ENCODE measurements at places on chromosomes 2 and 18.
A peak's percentile ranks its signal among the peaks of the same experiment; 100 is the strongest.

DNA sequence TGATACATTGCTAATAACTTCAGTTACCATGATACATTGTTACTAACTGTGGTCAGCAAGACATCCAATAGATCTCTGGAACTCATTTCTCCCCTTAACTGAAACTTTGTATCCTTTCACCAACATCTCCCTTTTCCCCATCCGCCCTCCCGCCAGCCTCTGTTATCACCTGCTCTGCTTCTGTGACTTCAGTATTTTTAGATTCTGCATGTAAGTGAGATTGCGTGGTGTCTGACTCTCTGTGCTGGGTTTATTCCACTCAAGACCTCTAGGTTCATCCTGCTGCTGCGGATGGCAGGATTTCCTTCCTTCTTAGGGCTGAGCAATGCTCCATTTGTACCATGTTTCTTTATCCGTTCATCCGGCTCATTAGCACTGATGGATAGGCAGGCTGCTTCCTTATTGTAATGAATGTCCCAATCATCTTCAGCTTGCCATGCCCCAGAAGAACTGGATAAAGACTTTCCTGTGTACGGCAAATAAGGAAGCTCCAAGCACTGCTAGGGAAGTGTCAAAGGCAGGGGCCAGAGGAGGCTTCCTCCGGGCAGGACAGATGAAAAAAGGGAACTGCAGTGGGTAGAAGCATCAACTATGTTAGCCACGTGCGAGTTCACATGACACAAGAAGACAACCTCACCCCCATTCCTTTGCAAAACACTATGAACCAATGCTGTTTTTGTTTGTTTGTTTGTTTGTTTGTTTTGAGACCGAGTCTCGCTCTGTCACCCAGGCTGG, 113.4 kb downstream of the EIPR1 start:
- no peak for DNase-seq

- no peak for DNase-seq
These were observed 90.9 kb downstream of the SETBP1 start for GRCh38 chr18:44771572-44771955.

DNA sequence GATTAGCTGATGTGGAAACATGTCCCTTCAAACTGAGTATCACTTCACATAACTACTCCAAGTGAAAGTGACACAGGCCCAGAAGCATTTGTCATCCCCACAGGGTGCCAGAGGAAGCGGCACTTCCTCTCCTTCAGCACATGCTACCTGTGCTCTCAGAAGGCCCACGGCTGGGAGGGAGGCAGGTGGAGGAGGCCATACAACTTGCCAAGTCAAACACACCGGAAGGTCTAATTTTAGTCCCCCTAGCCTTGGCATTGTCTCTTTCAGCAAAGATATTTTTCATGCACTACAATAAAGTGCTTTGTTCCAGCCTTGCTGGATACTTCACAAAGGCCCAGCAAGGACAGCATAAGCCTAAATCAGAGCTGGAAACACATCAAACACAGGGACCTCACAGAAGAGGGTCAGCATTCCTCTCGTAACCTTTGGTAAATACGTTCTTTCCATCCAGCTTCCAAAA, 38.0 kb downstream of the VSNL1 start:
- DNase-seq: no peak

- DNase-seq: no peak
These were observed 14.8 kb downstream of the ABHD3 start for GRCh38 chr18:21689736-21690135.

DNA sequence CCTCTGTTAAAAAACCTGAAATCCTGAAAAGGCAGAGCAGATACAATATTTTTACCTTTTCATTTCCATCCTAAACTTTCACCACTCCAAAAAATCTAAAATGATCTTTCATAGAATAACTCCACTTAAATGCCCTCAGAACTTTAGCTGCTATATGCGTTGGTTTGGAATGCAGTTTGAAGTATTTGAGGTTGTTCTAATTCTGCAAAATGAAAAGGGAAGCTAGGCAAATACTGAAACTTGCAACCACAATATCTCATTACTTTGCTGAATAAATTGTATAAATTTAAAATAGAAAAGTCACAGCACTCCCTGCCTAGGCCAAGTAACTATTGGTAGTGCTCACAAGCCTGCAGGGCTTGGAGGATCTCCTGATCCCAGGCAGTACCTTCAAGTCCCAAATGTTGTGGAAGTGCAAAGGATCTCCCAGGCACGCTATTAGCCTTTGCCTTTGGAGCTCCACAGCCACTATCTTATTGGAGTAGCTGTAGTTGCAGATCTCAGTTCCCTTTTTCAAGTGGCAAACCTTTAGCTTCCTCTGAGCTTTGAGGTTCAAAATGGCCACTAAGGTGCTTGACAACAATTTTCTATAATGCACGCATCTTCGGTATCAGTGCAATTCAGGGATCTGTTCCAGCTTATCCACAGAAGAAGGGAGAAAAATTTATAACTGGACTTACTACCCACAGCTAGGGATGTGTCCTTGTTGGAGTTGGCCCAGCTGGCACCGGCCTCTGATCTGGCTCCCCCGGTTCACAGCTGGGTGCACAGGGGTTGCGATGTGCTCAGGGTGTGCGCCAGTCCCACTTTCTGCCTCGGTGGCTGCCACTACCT, 43.4 kb upstream of the ANKRD62 start:
- DNase-seq: no peak

GRCh38 chr2:155266583-155266982, 568.1 kb downstream of the KCNJ3 start:
- no peak for DNase-seq

- DNase-seq: no peak
These were observed 165.0 kb downstream of the ANTXR1 start for GRCh38 chr2:69177785-69178636.

GRCh38 chr18:36440614-36441013, 143.1 kb downstream of the FHOD3 start:
- no peak for DNase-seq

GRCh38 chr2:24906466-24906865, 13.6 kb downstream of the ADCY3 start:
- no peak for DNase-seq

DNA sequence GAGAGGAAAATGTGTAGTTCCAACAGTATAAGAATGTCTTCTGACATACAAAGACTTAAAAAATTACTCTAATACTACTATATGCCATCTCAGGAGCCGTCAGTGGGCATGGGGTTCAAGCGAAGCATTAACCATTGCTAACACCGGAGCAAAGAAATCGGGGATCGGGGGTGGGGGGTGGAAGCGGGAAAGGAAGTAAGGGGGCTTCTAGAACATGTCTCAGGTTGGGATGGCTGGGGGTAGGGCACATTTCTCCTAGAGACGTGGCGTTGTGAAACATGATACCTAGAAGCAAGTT, 702 bp downstream of the LMAN1 start:
- DNase-seq: no peak

GRCh38 chr2:169105476-169105875, 36.1 kb downstream of the DHRS9 start:
- DNase-seq: no peak

GRCh38 chr2:169683054-169683424, 11.2 kb downstream of the CFAP210 start:
- DNase-seq: no peak

GRCh38 chr2:10732924-10733565, 11.6 kb downstream of the ATP6V1C2 start:
- DNase-seq: no peak

GRCh38 chr2:224778474-224778877, 62.3 kb upstream of the CCDC195 start:
- peak; percentile 18 for DNase-seq

All from stimulated activated CD4-positive, alpha-beta T cell treated with anti-CD3 and anti-CD28 coated beads, Interleukin-2, amount 100 ng/mL, for 4 hours (primary cell).